Vagina (tissue), 2 donors: ENCODE measurements at places on chromosomes 13 and 19.

DNA sequence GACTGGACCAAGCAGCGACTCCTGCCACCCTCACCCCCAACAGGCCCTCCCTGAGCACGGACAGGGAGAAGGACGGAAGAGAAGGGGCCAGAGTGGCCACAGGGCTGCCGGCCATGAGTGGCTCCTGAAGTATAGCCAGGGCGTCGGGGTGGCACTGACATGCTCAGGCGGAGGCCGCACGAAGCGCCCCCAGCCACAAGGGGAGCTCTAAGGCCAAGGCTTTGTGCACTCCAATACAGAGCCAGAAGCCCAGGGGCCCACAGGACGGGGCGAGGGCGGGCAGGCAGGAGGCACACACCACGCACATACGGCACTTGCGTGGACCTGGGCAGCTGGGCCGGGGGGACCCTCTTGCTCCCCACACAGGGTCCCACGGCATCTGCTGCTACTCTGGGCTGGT, 52.0 kb downstream of the KLF2 start:
- DNase-seq: no peak

- DNase-seq: no peak
Measured at GRCh38 chr13:105509981-105510762, 1025.3 kb downstream of the EFNB2 start.

DNA sequence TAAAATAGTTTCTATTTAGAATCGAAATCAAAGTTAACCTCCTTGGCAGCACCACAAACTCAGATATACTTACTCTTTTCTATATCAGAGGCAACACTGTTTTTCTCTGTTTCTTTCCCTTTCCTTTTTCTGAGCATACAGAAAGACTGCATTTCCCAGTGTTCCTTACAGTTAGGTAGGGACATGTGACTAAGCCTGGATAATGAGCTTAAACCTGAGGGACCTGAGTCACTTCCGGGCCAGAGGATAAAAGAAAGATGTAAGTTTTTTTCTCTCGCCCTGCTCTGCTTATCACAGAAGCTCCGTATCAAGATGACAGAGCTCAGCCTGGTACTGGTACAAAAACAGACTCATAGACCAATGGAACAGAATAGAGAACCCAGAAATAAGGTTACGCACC, 531.9 kb downstream of the KLF12 start:
- no peak for DNase-seq

DNA sequence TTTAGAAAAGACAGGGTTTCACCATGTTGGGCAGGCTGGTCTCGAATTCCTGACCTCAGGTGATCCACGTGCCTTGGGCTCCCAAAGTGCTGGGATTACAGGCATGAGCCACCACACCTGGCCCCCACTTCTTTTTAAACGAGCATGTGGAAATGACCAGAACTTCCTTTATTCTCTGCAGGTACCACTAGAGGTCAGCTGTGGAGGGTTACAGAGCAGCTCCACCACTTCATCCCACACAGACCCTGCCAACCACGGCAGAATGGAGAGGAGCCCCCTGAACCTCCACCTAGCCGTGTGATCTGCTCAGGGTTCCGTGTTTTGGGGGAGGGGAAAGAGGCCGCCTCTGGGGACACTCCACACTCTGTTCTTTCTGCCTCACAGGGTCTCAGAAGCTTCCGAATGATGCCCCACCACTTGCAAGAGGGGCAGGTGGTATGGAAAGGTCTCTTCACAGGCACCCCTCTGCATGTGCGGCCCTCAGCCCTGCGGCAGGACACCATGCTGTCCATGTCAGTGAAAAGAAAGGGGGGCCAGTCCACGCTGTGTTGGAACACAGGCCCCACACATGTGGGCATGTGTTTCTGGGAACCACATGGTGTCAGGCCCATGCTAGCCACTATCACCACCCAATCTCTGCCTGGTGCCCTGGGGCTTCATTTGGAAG, 465.0 kb downstream of the TSHZ3 start:
- no peak for DNase-seq

DNA sequence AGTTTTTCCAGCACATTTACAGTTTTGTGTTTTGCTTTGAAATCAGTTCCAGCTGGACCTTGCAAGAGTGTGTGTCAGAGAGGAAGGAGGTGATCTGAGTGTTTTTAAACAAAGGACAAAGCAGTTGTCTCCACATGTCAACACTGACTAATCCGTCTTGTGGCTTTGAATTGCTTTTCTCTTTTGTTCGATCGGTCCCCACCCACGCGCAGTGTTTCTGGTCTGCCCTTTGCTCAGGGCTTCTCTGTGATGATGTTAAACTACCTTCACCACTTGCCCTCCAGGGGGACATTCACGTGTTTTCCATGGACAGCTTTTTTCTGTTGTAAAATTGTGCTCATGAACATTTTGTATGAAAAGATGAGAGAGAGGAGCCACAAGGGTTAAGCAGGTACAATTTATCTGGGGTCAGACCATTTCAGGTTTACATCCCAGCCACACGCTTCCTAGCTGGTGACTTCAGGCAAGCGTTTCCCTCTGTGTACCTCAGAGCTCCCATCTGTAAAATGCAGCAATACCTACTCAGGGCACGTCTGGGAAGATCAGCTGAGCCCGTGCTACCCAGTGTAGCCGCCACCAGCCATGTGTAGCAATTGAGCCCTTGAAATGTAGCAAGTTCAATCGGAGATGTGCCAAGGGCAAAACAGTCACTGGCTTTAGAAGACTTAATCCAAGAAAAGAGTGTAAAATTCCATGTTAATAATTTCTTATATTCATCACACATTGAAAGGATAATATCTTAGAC, 13.5 kb upstream of the PLA2G4C start:
- DNase-seq: no peak

DNA sequence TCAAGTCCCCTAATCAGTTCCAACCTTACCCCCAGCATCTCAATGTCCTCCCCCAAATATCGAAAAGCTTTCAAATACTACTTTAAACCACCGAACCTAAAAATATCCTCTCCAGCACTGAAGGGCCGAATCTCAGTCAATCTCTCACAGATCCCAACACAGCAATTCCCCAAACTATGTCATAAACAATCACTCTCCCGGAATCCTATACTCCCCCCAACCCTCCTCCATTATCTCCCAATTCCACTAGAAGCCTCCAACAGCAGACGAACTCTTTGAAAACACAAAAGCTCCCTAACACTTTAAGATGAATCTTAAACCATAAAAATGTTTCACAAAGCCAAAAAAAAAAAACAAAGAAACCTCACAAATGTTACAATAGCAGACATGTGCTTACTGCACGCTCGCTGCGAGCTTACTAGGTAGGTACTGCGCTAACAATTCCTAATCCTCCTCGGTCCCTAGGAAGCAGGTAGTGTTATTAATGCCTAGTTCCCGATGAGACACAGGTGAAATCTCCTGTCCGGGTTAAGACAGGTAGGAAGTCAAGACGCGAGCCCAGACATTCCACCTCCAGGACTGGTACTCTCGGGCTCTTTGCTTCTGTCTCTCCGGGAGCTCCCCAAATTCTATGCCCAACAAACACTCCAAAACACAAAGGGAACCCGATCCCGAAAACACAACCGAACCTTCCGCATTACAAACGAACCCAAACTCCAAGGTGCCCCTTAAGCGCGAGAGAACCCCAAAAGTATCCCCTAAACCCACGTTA, 14.2 kb downstream of the FBXO46 start:
- no peak for DNase-seq

DNA sequence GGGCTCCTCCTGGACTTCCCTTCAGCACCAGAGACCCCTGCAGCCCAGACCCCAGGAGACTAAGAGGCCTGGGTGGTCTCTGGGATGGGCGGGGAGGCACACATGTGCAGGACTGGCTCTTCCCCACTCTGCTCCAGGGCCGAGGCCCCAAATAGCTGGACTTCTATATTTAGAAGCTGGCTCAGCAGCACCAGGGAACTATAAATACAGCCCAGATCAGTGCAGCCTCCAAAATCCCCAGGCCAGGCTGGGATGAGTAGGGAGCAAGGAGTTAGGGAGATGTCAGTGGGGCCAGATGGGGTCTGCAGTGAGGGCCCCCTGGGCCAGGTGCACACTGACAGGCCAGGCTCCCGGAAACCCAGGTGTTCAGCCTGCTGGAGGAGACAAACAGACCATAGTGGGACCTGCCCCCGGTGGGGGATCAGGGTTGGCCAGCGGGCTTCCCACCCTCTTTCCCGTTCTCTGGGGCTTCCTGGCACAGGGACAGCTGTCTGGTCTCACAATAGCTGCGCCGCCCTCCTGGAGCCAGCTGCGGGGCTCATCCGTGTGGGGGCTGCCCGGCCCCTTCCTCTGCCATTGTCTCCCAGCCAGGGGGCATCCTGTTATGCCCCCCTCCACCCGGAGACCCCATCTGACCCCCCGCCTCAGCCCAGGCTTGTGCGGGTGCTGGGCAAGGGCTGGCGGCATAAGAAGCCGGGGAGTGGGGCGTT, 5.5 kb upstream of the ADGRE5 start:
- DNase-seq: no peak

GRCh38 chr19:1287354-1288225, 1.9 kb downstream of the EFNA2 start:
- DNase-seq: no peak

- DNase-seq: no peak
Measured at GRCh38 chr13:21478881-21479808, 20.0 kb upstream of the ZDHHC20 start.

DNA sequence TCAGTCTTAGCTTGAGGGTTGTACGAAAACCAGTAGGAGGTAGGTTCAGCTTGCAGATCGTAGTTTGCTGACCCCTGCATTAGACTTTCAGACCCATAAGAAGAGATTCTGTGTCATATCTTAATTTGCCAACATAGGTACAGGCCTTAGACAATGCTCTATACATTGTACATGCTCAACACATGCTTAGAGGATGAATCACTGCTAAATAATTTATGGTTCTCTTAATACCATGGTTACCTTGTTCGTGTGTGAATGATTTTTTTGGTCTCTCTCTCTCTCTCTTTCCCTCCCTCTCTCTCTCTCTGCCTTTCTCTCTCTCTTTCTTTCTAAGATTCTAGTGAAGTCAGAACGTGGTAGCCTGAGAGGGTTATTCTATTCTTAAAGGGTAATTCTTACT, 112.2 kb downstream of the FGF14 start:
- DNase-seq: no peak

DNA sequence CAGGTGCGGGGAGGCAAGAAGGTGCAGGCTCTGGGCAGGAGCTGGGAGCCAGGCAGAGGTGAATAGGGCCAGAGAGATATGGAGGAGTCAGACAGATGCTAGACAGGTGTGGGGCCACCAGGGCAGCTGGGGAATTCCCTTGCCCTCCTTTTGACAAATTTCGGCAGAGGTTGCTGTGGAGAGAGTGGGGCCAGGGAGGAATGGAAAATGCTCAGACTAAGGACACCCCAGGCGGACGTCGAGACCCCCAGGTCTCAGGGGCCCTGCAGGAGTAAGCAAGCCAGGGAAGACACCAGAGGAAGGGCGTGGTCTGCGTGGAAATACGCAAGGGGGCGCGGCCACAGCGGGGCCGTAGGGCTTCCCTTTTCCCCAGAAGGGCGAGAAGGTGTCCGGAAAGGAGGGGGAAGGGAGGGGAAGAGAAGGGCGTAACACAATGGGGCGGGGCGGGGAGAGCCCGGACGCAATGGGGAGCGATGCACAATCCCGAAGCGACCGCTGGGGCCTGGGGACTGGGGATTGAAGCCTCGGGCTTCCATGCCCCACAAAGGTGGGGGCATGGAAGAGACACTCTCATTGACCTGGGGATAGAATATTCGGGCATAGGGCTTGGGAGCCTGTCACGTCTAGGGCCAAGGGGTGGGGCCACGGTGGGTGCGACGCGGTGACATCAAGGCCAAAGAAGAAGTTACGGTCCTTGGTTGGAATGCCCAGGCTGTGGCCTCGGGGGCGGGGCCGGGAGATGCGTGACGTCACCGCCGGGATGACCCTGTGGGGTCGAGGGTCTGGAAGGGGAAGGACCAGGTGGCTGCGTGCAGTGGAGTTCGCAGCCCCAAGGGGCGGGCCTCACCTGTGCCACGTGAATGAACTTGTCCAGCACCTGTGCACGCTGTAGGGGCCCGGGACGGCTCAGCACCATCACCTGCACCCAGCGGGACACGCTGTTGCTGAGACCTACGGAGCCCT, 8.2 kb downstream of the RASGRP4 start:
- DNase-seq: no peak

GRCh38 chr19:46732966-46733689, 12.7 kb upstream of the FKRP start:
- DNase-seq: no peak

DNA sequence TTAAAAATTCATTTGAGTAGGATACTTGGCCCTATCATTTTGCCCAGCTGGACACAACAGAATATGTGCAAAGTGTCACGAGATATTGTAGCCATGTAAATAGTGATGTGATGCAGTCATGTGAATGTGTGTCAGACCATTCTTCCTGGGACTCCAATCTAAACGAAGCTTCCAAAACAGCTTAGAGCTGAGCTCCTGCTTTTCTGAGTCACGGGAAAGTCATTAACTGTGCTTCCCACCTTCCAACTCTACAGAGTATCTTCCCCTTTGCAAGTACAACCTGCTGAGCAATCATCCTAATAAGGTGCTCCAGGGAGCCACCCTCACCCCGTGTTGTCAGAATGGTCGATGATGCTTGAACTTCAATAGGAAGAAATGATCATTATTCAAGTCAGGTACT, 294.7 kb downstream of the MYO16 start:
- DNase-seq: no peak

- DNase-seq: no peak
Measured at GRCh38 chr19:15449620-15450527, at the start of gene WIZ. Gene WIZ, minus strand, starts transcription at chr19:15449956. Its CDS starts 1,649 bp downstream, at chr19:15448307.

GRCh38 chr13:99395436-99395835, 88.2 kb upstream of the GPR183 start:
- no peak for DNase-seq

GRCh38 chr13:80312967-80313366, 28.0 kb downstream of the SPRY2 start:
- no peak for DNase-seq

DNA sequence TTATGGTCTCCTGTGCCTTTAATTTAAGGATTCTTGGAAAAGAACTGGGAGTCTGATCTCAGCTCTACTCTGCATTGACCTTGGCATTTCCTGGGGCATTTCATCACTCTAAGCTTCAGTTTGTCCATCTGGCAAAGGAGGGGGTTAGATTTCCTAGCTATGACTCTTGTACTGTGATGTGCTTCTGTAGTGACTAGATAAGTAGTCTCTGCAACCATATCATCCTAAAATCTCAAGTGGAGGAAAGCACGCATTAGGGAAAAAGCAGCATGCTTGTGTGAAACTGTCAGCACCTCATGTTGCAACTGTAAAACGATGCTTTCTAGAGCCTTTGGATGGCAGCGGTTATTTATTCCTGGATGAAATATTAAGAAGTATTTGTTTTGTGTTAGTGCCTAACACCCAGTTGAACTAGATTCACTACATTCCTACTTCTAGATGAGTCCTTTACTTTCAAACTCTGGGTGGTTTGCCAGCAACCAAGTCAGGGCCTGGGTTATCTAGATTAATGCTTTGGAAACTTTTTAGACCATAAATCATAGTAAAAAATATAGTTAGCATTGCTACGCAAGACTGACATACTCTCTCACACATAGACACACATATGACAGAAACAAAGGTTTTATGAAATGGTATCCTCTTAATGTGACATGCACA, 6.8 kb downstream of the WDFY2 start:
- no peak for DNase-seq
